ENCODE measurements at places on chromosomes 6 and 20.
A peak's percentile ranks its signal among the peaks of the same experiment; 100 is the strongest.

DNA sequence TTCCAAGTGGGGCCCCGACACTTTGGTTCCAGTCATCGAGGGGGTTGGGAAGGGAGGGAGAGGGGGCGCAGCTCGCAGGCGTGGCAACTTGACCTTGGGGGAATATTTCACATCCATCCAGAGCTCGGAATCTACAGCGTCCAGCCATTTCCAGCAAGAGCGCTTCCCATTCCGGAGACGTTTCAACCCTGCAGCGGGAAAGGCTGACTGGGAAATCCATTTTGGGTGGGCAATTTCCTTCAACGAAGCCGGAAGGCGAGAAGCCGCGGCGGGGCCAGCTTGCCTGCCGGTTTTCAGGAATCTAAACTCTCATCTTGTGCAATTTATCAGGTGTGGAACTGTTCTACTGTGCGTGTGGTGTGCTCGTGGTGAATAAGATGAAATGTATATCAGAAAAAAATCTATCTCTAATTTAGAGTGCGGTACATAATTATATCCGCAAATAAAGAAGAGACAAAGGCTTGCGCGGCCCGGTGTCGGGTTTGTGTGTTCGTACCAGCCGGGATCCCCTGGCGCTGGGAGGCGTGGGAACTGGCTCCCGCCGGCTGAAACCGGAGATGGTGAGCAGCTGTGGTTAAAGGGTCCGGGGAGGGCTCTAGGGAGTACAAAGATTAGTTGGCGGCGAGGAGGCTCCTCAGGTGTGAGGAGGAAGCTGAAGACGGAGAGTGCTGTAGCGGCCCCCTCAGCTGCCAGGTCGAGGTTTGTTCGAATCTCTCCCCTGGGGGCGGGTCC is 4.8 kb downstream of the SLC32A1 start:
- DNase-seq: peak; percentile 67

GRCh38 chr6:89895276-89895874 is 1.1 kb downstream of the GJA10 start:
- DNase-seq: peak; percentile 83

DNA sequence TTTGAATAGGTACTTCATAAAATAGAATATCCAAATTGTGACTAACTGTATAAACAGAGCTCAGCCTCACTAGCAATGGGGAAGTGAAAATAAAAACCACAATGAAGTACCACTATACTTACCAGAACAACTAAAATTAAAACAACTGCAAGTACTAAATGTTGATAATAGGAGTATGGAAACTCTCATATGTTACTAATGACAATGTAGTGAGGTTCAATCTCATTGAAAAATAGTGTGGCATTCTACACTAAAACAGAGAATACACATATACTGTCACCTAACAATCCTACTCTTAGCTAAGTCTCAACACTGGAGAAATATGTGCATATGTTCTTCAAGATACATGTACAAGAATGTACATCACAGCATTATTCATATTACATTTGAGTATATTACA is 132.0 kb upstream of the CARMIL1 start:
- no peak for DNase-seq

GRCh38 chr6:34964564-34964963 is 75.5 kb downstream of the ANKS1A start:
- no peak for DNase-seq

- peak; percentile 61 for DNase-seq
Observed at GRCh38 chr6:154276810-154277628, 79.6 kb downstream of the IPCEF1 start.

DNA sequence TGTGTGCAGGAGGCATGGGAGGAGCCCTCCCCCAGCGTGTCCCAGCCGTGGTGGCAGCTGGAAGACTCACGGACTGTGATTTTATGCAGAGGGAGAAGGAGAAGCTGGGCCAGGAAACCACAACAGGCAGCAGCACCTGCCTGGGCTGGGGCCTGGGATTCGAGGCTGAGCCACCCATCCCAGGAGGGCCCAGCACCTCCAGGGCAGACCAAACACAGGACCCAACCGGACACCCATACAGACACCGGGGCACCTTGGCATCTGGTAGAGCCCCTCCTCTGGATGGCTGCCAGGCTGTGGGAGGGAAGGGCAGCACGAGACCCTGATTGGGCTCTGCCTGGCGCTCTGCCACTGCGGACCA is 41.7 kb upstream of the CHRNA4 start:
- DNase-seq: no peak

DNA sequence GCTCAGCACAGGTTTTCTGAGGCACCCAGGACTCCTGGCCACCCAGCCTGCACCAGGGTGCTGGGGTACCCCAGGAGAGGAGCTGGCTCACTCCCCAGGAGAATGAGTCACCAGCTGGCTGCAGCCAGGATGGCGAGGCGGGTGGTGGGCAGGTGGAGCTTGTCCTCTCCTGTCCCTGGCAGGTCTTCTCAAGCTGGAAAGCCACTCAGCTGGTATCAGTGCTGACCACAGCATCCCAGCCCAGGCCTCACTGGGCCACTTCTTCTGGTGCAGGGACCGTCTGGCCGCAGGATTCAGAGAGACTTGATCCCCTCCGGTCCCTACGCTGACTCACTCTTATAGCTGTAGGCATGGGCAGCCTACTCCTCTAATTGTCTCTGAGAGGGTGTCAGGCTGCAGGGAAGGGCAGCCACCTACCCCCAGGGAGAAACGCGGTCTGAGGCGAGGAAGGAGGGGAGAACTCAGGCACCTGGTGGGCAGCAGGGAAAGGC is 22.2 kb downstream of the TFEB start:
- no peak for DNase-seq

DNA sequence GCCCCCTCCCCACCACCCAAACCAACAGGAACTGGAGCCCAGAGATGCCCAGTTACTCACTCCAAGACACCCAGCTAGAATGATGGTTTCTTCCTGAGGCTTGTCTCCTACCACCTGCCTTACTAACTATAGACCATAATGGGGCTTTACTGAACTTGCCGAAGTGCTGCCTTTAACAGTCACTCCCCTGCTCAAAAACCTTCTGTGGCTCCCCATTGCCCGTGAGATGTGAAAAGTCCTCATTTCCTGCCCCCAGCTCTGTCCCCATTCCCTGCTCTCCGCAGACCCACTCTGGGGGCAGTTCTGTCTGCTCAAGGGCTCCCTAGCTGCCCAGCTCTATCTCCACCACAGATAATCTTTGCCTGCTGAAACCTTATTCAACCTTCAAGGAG is 4.9 kb downstream of the SIGLEC1 start:
- no peak for DNase-seq

GRCh38 chr20:20796766-20797440 is 84.5 kb upstream of the RALGAPA2 start:
- DNase-seq: no peak

Data from eye (tissue), 1 donor.